ENCODE measurements at places on chromosomes 6 and 20.

DNA sequence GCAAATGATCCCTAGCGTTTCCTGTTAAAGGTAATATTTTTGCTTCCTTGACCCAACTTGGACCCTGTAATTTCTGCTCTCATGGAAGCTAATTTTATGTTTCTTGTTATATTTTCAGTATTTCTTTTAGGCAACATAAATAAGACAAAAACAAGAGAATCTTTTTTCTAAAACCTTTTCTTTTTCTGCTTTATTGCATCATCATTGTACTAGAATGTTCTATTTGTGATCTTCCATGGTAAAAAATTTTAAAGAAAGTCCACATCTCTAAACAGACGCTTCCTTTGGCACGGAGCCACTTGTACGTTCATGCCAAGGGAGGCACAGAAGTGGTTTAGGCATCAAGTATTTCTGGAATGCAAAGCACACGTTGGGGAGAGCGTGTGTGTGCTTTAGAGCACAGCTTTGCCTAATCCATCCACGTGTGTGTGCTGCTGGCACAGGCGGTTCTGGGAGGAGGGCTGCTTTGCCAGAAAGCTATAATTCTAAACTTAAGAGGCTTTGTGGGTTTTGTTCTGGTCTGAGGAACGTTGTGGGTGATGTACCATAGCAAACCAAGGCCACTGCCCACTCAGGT, 98.3 kb downstream of the SASH1 start:
- DNase-seq, result no peak

- DNase-seq, result no peak
Measured at GRCh38 chr20:39108746-39109145, 146.6 kb downstream of the DHX35 start.

DNA sequence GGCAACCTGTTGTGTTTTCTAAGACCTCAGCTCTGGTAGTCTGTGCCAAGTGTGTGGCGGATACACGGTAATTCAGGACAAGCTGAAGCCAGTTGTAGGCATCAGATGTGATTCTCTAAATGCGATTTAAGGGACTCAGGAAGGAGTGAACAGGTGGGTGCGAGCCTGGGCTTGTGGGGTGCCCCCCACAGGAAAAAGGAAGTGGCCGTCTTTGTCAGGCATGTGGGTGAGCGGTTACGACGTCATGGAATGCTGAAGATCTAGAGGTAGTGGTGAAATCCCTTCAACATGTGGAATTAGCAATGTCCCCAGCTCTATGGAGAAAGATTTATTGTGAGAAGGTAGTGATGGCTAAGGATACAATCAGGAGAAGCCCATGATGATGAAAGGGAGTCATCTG, 95.1 kb upstream of the EXOC2 start:
- no peak for DNase-seq

- no peak for DNase-seq
Measured at GRCh38 chr6:7114744-7115458, 7.1 kb downstream of the RREB1 start.

- DNase-seq, result no peak
Measured at GRCh38 chr6:111536910-111537527, 54.0 kb upstream of the REV3L start.

DNA sequence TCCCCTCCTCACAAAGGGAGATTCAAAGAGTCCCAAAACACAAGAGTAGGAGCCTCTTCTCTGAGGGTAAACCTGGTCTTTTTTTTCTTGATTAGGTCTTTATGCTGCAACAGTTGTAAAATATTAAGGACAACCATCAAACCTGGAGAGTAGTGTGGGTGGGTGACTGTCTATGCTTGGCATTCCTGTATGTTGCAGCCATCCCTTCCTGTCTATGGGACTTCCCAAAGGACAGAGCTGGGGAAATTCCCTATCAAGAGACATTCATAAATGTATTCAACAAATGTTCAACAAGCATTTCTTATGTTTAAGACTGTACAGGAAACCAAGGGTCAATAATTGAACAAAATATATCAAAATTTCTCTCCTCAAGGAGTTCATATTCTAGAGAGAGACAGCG, 5.5 kb downstream of the BTN2A2 start:
- DNase-seq, result no peak

DNA sequence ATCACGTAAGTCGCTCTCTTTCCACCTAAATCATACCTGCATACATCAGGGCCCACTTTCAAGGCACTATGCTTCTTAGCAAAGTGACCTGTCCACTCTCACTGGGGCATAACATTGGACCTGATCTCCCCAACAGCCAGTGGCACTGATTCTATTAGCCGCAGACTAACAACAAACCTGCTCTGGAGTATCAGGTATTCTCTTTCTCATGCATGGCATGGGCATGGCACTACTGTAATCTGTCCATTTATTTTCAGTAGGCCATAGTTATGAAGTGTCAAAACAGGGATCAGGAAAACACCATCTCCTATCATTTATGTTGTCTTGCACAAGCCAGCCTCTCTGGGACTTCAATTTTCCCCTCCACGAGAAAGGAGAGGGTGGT, 8.5 kb downstream of the CALHM4 start:
- no peak for DNase-seq

GRCh38 chr6:152166497-152166896, 359.0 kb downstream of the ESR1 start:
- no peak for DNase-seq
